ENCODE measurements at places on chromosomes 13 and 19.
A peak's percentile ranks its signal among the peaks of the same experiment; 100 is the strongest.

- no peak for DNase-seq
These were observed 278.7 kb upstream of the GPC6 start for GRCh38 chr13:92947770-92948434.

GRCh38 chr19:17328517-17329365, 5.9 kb downstream of the ANO8 start:
- no peak for DNase-seq

DNA sequence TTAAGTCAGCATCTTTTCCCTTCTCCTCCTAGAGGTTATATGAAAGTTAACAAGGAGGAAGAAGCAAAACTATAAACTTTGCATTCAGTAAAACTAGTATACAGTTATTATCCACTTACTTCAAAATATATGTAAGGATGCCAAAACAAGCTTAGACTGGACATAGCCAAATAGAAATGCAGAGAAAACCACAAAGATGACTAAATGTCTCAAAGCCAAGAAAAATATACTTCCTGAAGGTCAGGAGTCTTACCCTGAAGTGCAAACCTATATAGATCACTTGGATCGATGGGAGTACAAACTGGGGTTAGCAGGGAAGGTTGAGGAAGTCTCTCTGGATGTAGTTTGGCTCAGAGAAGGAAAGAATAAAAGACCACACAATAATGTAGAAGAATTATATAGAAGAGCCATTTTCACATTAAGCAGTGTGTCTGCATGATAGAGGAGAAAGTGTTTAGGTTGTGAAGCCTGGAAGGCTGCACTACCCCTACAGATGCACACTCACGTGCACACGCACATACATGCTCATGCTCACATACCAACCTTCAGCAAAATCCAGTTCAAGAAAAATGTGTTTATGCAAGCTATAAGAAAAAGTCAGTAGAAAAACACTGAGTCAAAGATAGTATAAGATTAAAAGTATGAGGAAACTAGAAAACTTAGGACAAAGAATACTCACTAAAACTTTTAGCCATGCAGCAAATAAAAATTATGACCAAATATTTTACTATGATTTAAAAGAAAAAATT, 112.1 kb upstream of the RXFP2 start:
- DNase-seq, result no peak

GRCh38 chr19:11059511-11060358, 29.5 kb upstream of the LDLR start:
- DNase-seq, result no peak

GRCh38 chr19:15550929-15551292, 42.6 kb downstream of the CYP4F22 start:
- DNase-seq, result no peak

DNA sequence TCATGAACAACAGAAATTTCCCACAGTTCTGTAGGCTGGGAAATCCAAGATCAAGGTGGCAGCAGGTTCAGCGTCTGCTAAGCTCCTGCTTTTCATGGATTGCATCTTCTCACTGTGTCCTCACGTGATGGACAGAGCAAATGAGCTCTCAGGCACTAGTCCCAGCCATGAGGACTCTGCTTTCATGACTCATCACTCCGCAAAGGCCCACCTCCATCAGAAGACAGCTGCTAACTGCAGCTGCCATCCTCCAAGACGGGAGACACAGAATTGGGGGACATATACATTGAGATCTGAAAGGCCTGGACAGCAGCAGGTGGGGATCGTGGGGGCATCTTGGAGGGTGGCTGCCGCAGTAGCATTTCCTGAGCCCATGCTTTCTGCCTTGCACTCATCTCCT, 44.4 kb upstream of the SPATA13 start:
- no peak for DNase-seq

DNA sequence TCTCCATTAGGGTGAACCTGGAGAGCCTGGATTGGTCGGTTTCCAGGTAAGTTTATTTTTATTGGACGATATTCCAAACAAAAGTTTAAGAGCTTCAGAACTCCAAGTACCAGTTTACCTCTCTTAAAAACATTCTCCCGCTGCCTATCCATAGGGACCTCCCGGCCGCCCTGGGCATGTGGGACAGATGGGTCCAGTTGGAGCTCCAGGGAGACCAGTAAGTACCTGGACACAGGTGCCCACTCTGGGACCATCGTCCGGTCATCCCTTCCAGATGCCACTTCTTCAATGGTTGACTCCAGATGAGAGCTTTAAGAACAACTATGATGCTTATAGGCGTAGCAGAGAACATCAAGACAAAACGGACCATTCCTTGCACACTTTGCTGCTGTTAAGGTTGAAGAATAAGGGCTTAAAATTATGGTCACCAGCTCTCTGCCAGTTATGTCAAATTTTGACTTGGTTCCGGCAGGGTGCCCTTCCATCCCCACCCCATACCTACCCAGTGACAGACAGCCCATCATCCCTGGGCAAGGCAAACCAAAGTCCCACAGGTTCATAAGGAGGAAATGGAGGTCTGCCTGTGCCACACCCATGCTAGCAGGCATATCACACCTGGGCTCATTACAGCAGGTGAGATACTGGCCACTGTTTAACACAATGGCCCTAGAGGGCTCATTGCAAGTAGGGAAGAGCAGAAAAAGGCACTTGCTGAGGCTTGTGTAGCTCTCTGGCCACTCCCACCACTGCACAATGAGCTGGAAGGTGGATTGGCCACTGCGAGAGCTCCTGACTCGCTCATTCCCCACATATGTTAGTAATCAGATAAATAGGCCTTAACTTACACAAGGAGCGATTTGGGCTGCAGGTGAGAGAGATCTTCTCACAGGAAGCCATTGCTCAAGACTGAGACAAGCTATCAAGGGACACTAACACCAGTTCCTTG, 123.6 kb downstream of the COL4A2 start:
- no peak for DNase-seq

- no peak for DNase-seq
These were observed 36.4 kb upstream of the NANOS3 start for GRCh38 chr19:13840305-13841085.

GRCh38 chr13:26202365-26202972, 19.6 kb downstream of the RNF6 start:
- DNase-seq, result no peak

DNA sequence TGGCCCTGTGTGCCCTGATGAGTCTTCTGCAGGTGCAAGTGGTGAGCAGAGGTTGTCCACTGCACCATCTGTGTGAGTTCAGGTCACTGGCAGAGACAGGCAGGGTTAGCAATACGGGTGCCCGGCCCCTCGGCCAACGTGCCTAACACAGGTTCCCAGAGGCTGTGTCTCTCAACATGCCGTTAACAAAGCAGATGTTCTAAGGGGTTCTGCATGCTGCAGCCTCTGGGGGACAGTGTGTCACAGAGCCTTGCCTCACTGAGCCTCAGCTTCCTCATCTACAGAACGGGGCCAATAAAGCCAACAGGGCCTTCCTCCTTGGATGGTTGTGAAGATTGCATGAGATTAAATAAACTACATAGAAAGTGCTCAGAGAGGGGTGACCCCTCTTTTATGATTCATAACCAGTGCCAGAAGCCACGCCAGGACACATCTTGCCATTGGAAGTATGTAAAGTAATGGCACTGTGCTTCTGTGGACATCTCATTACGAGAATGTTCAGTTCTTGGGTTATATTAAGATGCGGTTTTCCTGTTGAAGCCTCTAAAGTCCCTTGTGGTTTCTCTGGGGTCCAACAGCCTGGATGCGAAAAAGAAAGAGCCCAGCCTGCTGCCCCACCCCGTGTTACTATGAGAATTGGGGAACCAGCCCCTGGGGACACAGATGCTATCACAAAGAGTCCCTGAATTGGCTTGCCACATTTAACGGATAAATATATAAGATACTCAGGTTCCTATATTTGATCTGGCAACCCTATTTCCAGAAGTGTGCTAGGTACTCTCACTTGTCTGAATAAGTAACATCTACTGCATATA, 11.2 kb upstream of the ARHGEF18 start:
- DNase-seq, result no peak

- no peak for DNase-seq
These were observed 21.7 kb downstream of the PEPD start for GRCh38 chr19:33499671-33500506.

GRCh38 chr13:24692561-24692960, 12.4 kb downstream of the ATP12A start:
- DNase-seq, result peak; percentile 15

- DNase-seq, result no peak
These were observed 37.4 kb downstream of the RYR1 start for GRCh38 chr19:38470788-38471480.

DNA sequence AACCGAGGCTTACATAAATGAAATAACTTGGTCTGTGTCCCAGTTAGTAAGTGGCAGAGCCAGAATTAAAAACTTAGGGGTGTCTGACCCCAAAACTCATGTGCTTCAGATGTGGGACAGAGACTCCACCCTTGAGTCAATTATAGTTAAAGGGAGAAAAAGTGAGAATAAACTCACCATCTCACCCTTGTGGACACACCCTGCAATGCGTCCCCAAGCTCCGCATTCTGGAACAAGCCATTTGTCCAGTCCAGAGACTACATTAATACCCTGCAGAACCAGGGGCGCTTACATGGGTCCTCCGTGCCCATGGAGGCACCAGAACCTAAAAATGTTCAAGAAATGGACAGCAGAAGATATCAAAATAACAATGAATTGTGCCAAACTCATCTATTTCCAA, 207.0 kb upstream of the ZNF507 start:
- DNase-seq, result no peak

DNA sequence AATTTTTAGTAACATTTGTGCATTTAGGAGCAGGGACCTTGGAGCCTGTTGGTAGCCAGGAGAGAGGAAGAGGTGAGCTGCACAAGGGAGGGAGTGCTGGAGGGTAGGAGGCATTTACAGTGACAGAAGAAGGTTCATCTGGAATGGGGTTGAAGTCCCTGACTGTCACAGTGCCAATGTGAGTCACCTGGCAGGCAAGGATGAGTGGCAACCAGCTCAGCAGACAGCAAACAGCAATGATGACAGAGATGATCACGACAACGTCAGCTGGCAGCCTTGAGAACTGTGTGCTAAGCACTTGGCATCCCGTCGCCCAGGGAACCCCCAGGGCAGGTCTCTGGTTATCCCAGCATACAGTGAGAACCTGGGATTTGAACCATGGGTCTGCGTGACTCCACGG, 2.6 kb downstream of the OR10H5 start:
- DNase-seq, result no peak

- DNase-seq, result peak; percentile 21
These were observed 7.0 kb upstream of the WBP4 start for GRCh38 chr13:41054212-41054877.

- DNase-seq, result no peak
These were observed 297.8 kb downstream of the OXGR1 start for GRCh38 chr13:96696389-96696900.

- no peak for DNase-seq
These were observed 72.8 kb downstream of the EFNB2 start for GRCh38 chr13:106462710-106463109.

DNA sequence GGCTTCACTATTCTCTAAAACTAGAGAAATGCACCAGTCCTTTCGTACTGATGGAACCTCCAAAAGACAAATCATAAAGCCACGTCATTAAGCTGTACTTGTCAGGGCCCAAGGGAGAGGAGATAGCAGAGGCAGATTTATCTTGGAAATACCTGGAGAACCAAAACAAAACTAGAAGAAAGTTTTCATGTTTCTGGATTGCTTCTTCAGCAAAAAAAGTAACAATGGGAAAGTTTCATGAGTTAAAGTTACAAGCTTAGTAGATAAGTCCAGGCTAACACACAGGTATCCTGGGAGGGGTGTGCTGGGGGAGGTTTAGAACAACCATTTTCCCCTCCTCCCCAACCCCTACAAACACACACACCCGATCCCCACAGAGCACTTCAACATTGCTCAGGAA, 21.6 kb downstream of the RANBP3 start:
- DNase-seq, result no peak
